ENCODE measurements at places on chromosomes 2 and 18.

DNA sequence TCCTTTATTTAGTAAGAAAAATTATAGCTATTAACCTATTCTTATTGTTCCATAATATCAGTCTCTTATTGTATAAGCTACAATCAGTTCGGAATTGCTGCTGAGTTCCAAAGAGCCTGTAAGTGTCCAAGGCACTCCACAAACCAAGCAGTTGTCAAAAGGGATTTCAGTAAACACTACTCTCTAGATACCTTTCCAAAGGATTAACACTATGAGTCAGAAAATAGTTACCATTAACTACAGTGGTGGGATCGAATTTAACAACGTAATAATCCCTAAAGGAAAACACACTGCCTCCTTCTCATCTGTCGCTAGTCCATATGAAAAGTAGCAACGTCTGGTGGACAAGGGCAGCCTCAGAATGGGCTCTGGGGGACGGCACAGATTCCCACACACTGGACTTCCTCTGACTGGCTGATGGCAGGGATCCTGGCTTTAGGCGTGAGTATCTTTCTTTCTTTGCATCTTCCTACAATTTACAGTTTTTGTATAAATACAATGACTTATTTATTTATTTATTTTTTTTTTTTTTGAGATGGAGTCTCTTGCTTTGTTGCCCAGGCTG is 8.8 kb downstream of the TGFBRAP1 start:
- no peaks in the 10 kb centered on the region for H3K27me3 ChIP-seq
- peaks cover 3% of the 10 kb centered on the region for H3K36me3 ChIP-seq
- H3K4me3 ChIP-seq, result no peak overlapping the region
- no peak overlapping the region for H3K27ac ChIP-seq
- no peak for DNase-seq

DNA sequence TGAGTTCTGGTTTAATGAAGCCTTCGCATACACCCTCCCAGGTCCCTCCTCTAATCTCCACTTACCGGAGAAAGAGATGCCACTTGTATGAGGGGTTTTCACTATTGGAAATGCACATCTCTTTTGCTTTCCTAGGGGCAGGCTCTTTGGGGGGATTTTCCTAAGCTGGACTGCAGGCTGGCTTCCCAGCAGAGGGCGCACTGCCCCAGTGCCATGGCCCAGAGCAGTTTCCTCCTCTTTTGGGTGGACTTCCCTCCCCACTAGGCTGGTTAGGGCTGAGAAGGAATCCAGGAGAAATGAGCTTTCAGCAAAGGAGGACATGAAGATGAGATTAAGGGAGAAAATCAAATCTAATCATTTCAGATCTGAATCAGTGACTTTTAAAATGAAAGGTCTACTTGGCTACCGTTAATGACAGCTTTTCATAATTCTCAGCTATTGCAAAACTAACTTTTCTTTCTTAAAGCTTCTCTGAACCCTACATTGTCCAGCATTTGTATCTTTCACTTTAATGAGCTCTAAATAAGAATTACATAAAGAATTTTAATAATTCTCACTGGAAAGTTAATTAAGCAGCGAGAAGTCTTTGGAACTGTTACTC is 784.1 kb upstream of the FANCL start:
- DNase-seq, result no peak
- H3K27me3 ChIP-seq, result no peaks in the 10 kb centered on the region
- no peak overlapping the region for H3K27ac ChIP-seq
- no peak overlapping the region for H3K4me3 ChIP-seq
- H3K36me3 ChIP-seq, result no peaks in the 10 kb centered on the region
- H3K4me1 ChIP-seq, result no peaks in the 10 kb centered on the region

DNA sequence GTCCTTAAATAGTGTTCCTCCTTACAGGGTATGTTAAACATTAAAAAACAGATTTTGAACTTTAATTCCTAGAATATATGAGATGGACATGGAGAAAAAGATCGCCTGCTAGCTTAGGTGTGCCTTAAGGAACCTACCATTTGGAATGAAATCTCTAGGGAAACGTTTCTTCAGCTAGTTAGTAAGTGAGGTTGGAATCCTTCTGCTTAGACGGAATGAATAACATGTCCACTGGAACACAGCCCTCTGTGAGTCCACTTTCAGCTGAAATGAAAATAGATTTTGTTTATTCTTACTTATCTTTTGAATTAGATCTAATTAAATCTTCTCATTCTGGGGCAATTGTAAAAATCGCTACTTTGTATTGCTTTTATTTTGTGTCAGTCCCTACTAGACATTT is 28.4 kb downstream of the NAB1 start:
- no peak overlapping the region for H3K27ac ChIP-seq
- DNase-seq, result no peak
- H3K27me3 ChIP-seq, result no peaks in the 10 kb centered on the region
- H3K4me3 ChIP-seq, result no peak overlapping the region

DNA sequence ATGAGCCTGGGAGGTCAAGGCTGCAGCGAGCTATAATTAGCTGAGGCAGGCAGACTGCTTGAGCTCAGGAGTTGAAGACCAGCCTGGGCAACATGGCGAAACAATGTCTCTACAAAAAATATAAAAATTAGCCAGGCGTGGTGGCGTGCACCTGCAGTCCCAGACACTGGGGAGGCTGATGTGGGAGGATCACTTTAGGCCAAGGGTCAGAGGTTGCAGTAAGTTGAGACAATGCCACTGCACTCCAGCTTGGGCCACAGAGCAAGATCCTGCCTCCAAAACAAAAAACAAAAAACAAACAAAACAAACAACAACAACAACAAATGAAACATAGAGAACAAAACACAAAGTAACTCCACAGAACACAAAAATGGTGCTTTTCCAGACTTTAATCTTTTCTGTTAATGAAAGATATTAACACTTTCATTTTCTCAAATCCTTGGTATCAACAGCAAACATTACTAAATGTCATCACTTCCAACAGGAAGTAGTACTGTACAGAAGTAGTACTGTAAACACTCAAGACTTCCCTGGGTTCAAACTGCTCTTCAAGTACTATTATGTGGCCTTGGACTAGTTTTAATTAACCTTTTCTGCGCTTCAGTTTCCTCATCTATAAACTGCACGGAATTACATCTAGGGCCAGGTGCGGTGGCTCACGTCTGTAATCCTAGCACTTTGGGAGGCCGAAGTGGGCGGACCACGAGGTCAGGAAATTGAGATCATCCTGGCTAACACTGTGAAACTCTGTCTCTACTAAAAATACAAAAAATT is 27.9 kb downstream of the PUM2 start:
- peaks cover 15% of the 10 kb centered on the region for H3K36me3 ChIP-seq
- no peak overlapping the region for H3K27ac ChIP-seq
- no peak overlapping the region for H3K4me3 ChIP-seq

- no peaks in the 10 kb centered on the region for H3K36me3 ChIP-seq
- no peak overlapping the region for H3K4me3 ChIP-seq
- no peak overlapping the region for H3K27ac ChIP-seq
- no peaks in the 10 kb centered on the region for H3K4me1 ChIP-seq
- no peaks in the 10 kb centered on the region for H3K27me3 ChIP-seq
- DNase-seq, result no peak
Measured at GRCh38 chr18:39462436-39462835, 1896.8 kb upstream of the CELF4 start.

GRCh38 chr2:217091531-217091930 is 231.7 kb upstream of the TNP1 start:
- no peaks in the 10 kb centered on the region for H3K36me3 ChIP-seq
- no peak overlapping the region for H3K4me3 ChIP-seq
- DNase-seq, result no peak

DNA sequence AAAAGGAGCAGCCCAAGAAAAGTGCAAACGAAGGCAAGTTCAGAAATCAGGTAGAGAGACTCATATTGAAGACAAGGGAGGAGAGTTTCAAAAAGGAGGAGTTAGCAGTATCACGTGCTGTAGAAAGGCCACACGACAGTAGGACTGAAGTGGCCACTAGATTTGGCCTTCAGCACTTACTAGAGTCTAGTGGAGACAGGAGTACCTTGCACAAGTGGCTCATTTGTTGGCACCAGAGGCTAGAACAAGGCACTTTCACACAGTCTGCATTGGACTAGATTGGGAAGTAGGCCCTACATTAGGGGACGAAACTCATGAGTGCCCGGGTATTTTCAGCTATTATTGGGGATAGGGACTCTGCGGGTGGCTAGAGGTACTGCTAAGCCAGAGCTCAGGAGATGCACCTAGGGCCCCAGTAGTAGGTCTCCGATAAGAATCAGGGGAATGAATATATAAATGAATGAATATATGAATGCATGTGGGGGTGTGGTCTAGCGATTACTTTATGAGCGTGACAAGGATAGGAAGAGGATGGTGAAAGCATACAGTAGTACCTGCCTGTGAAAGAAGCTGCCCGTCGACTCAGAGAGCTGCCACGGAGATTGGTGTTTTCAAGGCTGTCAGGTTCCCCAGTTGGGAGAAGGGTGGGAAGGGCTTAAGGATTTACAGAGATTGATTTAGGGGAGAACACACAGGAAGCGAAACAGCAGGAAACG is 1.4 kb upstream of the NCOA1 start:
- H3K27ac ChIP-seq, result peak overlapping the region; percentile 92
- no peak overlapping the region for H3K4me3 ChIP-seq
- no peaks in the 10 kb centered on the region for H3K4me1 ChIP-seq
- H3K36me3 ChIP-seq, result no peaks in the 10 kb centered on the region

DNA sequence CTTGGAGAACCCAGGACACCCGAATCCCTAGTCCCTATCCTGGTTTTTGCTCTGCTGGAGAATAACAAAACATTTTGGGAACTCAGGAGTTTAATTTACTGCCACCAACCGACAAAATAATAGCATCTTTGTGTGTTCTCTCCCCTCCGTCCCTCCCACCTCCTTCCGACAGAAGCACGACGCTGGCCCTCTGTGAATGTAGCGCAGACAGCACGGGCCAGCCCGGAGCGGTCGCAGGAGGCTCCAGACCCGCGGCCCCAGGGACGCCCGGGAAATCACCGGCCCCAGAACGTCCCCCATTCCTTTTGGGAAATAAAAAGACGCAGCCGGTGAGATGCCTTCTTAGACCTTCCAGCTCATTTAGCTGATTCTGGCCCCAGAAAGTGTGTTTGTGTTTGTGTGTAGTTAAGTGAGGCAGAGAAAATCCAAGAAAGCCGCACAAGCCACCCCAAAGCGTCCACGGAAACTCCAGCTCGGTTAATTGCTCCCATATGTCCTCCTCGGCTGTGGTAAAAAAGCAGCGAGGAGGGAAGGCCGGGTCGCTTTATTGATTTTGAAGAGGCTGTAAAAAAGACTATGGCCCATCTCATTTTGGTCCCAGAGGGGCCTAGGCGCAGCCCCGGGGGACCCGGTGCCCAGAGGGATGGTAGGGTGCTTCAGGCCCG is 577 bp upstream of the TANC1 start:
- H3K27ac ChIP-seq, result peak overlapping the region; percentile 93
- no peaks in the 10 kb centered on the region for H3K27me3 ChIP-seq
- no peaks in the 10 kb centered on the region for H3K4me1 ChIP-seq
- H3K36me3 ChIP-seq, result no peaks in the 10 kb centered on the region
- DNase-seq, result no peak
- H3K4me3 ChIP-seq, result peak overlapping the region; percentile 74

DNA sequence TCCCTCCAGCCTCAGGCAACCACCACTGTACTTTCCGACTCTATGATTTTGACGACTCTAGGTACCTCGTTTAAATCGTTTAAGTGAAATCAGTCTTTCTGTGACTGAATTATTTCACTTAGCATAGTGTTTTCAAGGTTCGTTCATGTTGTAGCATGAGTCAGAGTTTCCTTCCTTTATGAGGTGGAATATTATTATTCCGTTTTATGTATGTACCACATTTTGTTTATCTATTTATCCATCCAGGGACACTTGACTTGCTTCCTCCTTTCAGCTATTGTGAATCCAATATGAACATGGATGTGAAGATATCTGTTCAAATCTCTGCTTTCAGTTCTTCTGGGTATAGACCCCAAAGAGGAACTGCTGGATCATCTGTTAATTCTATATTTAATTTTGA is 19.1 kb downstream of the IL1R2 start:
- no peak overlapping the region for H3K27ac ChIP-seq
- H3K4me3 ChIP-seq, result no peak overlapping the region
- DNase-seq, result no peak
- H3K27me3 ChIP-seq, result no peaks in the 10 kb centered on the region
- no peaks in the 10 kb centered on the region for H3K36me3 ChIP-seq

- no peak for DNase-seq
- no peaks in the 10 kb centered on the region for H3K36me3 ChIP-seq
- no peaks in the 10 kb centered on the region for H3K4me1 ChIP-seq
Measured at GRCh38 chr18:34870555-34871310, 160.6 kb downstream of the DTNA start.

GRCh38 chr18:42980426-42980825 is 135.1 kb downstream of the RIT2 start:
- no peak overlapping the region for H3K4me3 ChIP-seq
- H3K36me3 ChIP-seq, result no peaks in the 10 kb centered on the region
- DNase-seq, result no peak

GRCh38 chr2:143121079-143121478 is 8.1 kb upstream of the ARHGAP15 start:
- H3K36me3 ChIP-seq, result no peaks in the 10 kb centered on the region
- H3K27me3 ChIP-seq, result no peaks in the 10 kb centered on the region
- H3K4me3 ChIP-seq, result no peak overlapping the region
- no peak overlapping the region for H3K27ac ChIP-seq

DNA sequence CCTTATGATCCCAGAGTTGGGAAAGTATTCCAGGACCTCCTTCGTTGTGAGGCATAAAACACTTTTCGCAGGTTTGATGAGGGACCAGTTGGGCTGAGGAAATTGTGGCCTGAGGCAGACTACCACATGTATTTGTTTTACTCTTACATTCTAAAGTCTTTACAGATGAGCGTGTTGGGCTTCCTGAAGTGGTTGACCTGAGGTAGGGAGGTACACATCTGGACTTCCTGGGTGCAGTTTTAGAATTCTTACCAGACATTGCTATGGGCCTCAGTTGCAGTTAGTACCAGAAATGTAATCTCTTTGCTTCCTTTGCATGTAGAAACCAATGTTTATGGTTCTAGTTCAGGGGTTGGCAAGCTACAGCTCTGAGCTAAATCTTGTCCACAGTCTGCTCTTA is 48.7 kb downstream of the COA5 start:
- H3K4me1 ChIP-seq, result peaks cover 47% of the 10 kb centered on the region
- no peak for DNase-seq
- H3K27ac ChIP-seq, result peak overlapping the region; percentile 50
- H3K4me3 ChIP-seq, result no peak overlapping the region
- H3K36me3 ChIP-seq, result peaks cover 33% of the 10 kb centered on the region

DNA sequence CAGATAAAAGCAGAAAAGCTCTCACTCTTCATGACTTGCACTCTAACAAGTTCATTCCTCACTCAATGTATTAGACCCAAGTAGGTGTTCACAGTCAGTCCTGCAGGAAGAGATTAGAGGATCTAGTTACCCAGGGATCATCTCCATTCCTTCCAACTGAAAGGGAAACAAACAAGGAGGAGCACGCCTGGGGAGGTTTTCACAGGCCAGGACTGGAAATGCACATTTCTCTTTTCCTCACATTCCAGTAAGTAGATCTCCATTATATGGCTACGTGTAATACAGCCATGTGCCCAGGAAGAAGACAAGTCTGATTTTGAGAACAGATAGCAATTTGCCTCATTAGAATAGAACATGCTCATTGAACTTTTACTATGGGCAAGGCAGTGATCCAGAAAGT is 1132.2 kb upstream of the FAM98A start:
- H3K4me3 ChIP-seq, result no peak overlapping the region
- no peak for DNase-seq
- no peaks in the 10 kb centered on the region for H3K4me1 ChIP-seq
- no peaks in the 10 kb centered on the region for H3K36me3 ChIP-seq
- H3K27me3 ChIP-seq, result no peaks in the 10 kb centered on the region

Data from right atrium auricular region (tissue), 2 donors.